ENCODE measurements at places on chromosomes 16 and 17.
A peak's percentile ranks its signal among the peaks of the same experiment; 100 is the strongest.

DNA sequence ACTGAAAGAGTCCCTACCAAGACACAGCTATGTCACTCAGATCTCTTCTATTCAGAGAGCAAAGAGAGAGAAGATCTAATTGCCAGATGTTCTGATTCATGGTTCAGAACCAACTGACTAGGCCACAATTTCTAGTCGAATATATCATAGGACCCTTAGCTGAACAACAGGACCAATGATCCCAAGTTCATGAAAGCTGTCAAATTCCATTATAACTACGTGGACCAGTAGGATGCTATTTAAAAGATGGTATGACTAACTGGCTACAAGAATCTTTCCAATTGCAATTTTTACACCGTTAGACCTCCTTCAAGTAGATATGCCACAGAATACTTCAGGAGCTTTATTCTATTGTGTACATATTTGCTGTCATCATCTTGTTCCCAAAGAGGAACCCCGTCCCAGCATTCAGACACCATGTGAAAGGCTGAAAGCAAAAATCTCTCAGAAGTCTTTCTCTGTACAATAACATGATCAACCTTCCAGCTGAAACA lies 26.0 kb downstream of the DCUN1D3 start:
- DNase-seq, result no peak

DNA sequence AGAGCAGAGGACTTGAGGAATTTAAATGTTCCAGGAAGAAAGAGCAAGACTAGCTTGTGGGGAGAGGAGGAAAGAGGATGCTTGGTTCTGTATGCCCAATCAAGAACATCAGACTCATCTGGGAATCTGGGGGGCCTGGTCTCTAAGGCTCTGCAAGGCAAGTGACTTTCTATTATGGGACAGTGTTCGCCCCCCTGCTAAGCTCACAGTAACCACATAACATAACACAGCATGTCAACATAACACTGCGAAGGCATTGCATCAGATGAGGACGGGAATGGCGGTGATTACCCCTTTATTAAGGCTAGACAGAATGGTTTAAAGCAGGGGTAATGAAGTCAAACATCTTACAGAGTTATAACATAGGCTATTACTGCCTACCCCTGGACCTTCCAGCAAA lies 176.6 kb upstream of the IRX6 start:
- DNase-seq, result no peak

GRCh38 chr17:17537311-17538099 lies 41.3 kb upstream of the RASD1 start:
- DNase-seq, result no peak

DNA sequence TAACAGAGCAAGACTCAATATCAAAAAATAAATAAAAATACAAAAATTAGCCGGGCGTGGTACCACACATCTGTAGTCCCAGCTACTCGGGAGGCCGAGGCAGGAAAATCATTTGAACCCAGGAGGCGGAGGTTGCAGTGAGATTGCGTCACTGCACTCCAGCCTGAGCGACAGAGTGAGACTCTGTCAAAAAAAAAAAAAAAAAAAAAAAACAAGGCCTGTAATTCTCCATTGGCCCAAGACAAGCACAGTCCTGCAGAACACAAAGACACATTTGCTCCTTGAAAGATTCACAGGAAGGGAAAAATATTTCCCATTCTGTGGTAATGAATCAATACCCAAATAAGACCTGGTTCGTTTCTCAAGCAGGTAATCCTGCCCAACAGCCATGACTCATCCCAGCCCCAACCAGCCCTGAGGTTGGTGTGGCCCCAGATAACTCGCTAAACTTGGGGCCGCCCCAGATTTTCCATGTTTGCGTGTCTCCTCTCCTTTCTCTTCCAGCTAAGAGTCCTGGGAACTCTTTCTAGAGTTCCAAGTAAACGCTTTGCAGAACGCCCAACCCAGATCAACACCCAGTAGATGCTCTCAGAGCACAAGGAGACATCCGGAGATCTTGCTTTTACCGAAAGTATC lies 40.3 kb upstream of the SNN start:
- no peak for DNase-seq

DNA sequence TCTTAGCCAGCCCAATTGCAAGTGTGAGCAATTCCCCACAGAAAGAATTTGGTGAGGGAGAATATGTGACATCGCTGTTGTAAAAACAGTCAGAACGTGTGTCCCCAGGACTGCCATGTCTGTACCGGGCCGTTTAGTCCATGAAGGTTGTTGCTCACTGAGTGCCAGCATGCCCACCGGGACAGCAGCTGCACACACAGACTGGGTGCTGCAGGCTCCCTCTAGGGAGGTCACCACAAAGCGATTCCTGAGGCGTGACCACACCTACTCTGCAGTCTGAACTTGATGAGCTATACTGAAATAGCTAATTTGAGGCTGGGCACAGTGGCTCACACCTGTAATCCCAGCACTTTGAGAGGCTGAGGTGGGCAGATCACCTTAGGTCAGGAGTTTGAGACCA lies 44.1 kb upstream of the ADORA2B start:
- peak; percentile 1 for DNase-seq

GRCh38 chr17:74461611-74462010 lies 4.8 kb upstream of the CD300A start:
- DNase-seq, result no peak

GRCh38 chr16:67526149-67526791 lies 2.4 kb upstream of the RIPOR1 start:
- DNase-seq, result no peak

DNA sequence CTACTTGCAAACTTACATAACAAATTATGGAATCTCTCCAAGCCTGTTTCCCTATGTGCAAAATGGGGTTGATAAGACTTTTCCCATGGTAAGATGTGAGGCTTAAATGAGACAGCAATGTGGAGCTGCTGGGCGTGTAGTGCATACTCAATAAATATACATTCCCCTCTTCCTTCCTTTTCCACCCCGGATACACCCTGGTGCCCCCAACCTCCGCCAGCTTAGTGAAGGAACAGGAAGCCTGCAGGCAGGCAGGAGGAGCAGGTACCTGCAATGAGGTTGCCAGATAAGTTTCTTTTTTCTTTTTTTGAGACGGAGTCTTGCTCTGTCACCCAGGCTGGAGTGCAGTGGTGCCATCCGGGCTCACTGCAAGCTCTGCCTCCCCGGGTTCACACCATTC lies 14.9 kb downstream of the C17orf50 start:
- no peak for DNase-seq

GRCh38 chr16:21622545-21622944 lies 23.2 kb downstream of the METTL9 start:
- no peak for DNase-seq

DNA sequence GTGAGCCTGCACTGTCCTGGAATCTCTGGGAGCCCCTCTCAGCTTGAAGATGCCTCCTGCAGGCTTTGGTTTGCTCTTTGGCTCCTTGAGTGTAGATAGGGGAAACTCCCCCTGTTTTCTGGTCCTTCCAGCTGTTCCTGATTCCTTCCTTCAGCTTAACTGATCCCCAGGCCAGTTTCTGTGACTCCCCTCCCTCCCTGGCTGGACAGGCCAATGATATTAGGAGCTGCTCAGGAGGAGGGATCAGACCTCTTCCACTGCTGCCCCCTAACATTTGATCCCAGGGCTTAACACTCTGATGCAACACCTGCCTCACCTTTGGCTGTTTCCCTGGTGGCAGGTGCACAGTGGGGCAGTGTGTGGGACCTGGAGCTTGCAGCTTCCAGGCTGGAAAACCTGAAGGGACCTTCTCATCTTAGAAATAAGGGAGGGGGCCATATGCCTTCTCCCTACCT lies at the start of gene TAC4:
Gene TAC4, minus strand, starts transcription at position 51 of the 455 bp plus-strand sequence. CDS start 52 bp downstream, outside the sequence.
- no peak for DNase-seq

DNA sequence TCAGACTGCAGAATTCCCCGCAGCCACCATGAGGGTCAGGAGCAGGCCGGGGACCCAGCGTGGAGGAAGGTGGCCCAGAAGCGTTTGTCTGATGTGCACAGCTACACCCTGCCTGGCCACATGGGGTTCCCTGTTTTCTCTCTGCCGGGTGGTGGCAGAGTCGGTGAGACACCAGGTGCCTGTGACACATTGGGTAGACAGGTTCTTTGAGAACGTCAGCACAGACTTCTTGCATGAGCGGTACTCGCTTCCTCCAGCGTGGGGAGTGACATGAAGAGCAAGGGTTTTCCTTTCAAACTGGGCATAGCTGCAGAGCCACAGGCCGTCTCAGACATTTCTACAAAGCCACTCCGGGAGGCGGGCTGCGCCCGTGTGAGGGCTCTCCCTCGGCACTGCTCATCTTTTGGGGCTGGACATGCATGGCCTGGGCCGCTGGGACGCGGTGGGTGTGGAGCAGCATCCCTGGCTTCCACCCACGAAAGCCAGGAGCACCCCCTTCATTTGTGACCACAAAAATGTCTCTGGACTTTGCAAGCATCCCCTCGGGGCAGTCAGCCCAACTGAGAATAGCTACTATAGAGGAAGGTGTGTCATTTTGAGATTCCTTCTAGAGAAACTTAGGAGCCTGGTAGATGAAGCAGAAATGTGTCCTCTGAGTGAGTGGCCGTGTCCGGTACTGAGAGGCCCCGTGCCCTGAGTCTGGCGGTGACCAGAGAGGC lies 26.0 kb downstream of the NME3 start:
- DNase-seq, result no peak

- DNase-seq, result no peak
These were observed 19.6 kb upstream of the GINS2 start for GRCh38 chr16:85708338-85708737.

- DNase-seq, result no peak
These were observed 1.6 kb downstream of the PGAP6 start for GRCh38 chr16:379961-380761.

DNA sequence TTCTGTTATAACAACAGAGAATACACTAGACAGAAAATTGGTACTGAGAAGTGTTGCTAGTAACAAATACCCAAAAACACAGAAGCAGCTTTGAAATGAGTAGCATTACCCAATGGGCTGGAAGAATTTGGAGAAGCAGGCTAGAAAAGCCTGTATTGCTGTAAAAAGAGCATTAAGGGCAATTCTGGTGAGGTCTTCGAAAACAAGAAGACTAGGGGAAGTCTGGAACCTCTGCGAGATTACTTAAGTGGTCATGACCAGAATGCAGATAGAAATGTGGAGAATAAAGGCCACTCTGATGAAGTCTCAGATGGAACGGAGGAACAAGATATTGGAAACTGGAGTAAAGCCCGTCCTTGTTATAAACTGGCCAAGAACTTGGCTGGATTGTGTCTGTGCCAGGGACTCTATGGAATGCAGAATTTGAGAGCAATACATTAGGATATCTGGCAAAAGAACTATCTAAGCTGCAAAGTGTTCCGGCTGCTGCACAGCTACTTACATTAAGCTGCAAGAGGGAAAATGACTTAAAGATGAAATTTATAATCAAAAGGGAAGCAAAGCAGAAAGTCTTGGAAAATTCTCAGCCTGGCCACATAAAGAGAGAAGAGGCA lies 44.9 kb upstream of the PEMT start:
- no peak for DNase-seq

DNA sequence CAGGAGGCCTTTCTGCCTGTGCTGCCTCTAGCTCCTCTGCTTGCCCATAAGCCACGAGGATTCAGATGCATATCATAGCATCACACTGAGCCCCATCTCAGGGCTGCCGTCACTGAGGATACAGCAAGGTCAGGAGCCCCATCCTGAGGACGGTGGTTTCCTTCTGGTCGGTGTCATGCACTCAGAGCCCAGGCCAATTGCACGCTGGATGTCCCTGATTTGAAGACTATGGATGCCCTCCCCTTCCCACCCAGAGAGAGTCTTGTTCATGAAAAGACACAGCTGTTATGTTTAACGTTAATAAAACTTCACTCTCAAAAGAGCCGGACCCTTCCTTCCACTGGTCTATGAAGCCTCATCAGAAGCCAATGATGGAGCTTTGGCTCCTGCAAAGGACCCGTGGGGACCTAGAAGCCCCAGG lies 19.9 kb downstream of the COTL1 start:
- DNase-seq, result no peak

- no peak for DNase-seq
These were observed 5.6 kb upstream of the TUBG2 start for GRCh38 chr17:42653179-42654124.

GRCh38 chr16:89001117-89002027 lies 24.4 kb upstream of the CBFA2T3 start:
- no peak for DNase-seq

DNA sequence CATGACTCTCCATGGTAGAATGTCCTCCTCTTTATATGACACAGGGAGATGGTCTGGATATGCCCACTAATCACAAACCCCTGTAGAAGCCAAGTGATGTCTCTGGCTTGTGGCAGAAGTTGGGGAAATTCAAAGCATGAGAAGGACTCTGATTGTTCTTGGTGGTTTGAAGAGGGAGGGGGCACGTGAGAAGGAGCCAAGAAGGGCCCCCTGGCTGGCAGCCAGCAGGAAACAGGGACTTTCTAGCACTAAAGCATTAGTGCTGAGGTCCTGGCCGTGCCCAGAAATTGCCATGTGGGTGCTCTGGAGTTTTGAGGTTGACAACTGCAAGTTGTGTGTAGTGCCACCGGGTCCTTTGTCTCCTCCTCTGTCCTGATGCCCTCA lies 199.9 kb downstream of the LGALS9B start:
- no peak for DNase-seq

GRCh38 chr16:85202631-85203461 lies 90.6 kb upstream of the CIBAR2 start:
- no peak for DNase-seq

DNA sequence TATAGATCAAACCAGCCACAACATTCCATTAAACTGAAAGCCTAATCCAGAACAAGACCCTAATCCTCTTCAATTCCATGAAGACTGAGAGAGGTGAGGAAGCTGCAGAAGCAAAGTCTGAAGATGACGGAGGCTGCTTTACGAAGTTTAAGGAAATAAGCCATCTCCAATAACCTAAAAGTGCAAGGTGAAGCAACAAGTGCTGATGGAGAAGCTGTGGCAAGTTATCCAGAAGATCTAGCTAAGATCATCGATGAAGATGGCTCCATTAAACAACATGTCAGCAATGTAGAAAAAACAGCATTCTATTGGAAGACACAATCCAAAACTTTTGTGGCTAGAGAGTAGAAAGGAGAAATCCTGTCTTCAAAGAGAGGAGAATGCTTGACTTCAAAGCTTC lies 69.6 kb downstream of the KANSL1 start:
- DNase-seq, result no peak

DNA sequence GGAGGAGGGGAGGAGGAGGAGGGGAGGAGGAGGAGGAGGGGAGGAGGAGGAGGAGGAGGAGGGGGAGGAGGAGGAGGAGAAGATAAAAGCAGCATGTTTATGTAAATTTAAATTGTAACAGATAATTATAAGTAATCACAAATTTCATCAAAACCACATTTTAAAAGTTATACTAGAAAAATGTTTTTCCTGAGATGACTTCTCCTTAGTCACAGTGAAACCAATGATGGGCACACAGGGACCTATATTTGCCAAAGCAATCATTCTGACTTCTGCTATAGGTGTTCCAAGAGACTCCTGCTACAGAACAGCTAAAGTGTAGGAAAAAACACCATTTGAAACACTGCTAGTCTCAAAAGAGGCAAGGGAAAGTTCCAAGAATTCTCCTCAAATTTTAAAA lies 66.4 kb downstream of the CEP95 start:
- DNase-seq, result no peak
